ENCODE measurements at places on chromosomes 12 and 14.

- H3K36me3 ChIP-seq = no peaks in the 10 kb centered on the region
- no peak overlapping the region for H3K4me3 ChIP-seq
- H3K27me3 ChIP-seq = no peaks in the 10 kb centered on the region
- no peaks in the 10 kb centered on the region for H3K4me1 ChIP-seq
- no peak overlapping the region for H3K27ac ChIP-seq
- DNase-seq = no peak
These were observed 79.4 kb downstream of the LIN7A start for GRCh38 chr12:80858356-80858755.

DNA sequence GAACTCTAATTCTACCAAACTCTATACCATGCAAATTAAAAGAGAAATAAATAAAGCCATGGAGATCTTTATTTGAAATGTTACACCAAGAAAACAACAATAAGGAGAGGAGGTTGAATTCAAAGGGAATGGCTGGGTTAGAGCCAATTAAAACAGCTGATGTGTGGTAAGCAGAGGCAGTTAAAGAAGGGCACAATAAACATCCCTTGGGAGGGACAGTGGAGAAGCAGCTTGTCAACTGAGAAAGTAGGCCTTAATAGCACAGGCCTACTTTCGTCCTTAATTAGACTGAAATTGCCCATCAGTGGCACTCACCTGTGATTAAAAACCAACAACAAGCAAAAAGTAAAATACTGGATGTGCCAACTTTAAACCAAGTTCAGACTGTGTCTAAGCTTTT lies 16.3 kb upstream of the NAV3 start:
- DNase-seq = no peak
- H3K36me3 ChIP-seq = no peaks in the 10 kb centered on the region
- H3K27me3 ChIP-seq = peaks cover 1% of the 10 kb centered on the region

- H3K27ac ChIP-seq = peak overlapping the region; percentile 98
- H3K4me1 ChIP-seq = no peaks in the 10 kb centered on the region
- peaks cover 5% of the 10 kb centered on the region for H3K27me3 ChIP-seq
- H3K4me3 ChIP-seq = peak overlapping the region; percentile 96
- peak; percentile 43 for DNase-seq
These were observed 4.5 kb downstream of the OR10AD1 start for GRCh38 chr12:48198672-48198971.

GRCh38 chr12:51891843-51892242 lies 3.9 kb downstream of the ANKRD33 start:
- no peak overlapping the region for H3K4me3 ChIP-seq
- H3K4me1 ChIP-seq = peaks cover 13% of the 10 kb centered on the region
- H3K36me3 ChIP-seq = no peaks in the 10 kb centered on the region
- no peak overlapping the region for H3K27ac ChIP-seq
- H3K27me3 ChIP-seq = peaks cover 5% of the 10 kb centered on the region

DNA sequence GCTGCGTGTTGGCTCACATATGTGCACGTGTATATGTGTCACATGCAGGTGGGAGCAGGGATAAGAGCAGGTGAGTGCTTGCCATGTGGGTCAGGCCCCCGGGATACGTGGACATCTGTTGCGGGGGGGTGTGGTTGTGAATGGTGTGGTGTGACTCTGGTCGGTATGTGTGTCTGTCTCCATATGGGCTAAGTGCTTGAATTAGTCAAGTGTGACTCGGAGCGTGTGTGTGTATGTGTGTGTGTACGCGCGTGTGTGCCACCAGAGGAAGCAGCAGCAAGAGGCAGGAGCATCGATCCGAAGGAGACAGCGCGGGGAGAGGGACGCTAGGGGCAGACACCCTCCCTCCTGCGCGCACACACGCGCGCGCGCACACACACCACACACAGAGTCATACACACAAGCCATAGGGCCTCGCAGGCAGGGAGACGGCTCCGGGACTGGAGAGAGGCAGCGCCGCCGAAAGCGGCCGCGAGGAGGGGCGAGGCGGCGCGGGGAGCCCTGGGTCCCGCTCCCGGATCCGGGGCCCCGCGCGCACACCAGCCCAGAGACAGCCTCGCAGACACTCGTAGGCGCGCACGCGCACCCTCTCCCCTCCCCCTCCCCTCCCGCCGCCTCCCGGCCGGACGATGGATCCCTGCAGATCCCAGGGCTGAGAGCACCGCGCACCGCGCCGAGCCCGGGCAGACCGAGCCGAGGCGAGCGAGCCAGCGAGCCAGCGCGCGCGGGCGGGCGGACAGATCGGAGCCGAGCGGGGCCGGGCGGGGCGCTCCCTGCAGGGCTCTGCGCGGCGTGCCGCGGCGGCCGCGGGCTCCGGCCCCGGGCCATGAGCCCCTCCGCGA lies at the start of gene ASIC1:
Gene ASIC1 (plus strand): TSS at position 597 of the 842 bp plus-strand sequence. CDS start 1,171 bp downstream, outside the sequence.
- H3K27ac ChIP-seq = peak within 1 kb of the TSS; percentile 97
- peaks cover 62% of the 10 kb centered on the region for H3K4me1 ChIP-seq
- peak; percentile 84 for DNase-seq
- H3K4me3 ChIP-seq = peak within 1 kb of the TSS; percentile 96
- H3K27me3 ChIP-seq = peaks cover 26% of the 10 kb centered on the region

DNA sequence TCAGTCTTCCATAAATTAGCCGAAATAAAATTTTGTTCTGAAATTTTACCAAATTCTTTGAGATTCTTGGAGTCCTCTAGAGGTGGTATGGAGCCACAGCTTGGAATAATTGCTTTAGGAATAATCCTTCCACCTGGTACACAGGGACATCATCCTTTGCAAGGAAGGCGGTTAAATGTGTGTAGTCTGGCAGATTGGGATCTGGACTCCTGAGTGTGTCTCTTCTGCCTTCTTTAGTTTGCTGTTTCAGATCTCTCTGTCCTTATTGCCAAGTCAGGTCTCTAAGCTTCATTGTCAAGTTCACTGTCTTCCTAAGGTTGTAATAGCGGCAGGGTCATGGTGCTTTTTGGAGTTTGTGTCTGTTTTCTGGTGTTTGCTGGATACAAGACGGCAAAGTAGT lies 393.9 kb upstream of the RGS6 start:
- no peak overlapping the region for H3K27ac ChIP-seq
- H3K4me3 ChIP-seq = no peak overlapping the region
- peaks cover 2% of the 10 kb centered on the region for H3K4me1 ChIP-seq
- no peak for DNase-seq

- no peak overlapping the region for H3K4me3 ChIP-seq
- no peak overlapping the region for H3K27ac ChIP-seq
- H3K36me3 ChIP-seq = no peaks in the 10 kb centered on the region
- H3K4me1 ChIP-seq = peaks cover 4% of the 10 kb centered on the region
- peaks cover 5% of the 10 kb centered on the region for H3K27me3 ChIP-seq
These were observed 34.4 kb upstream of the CIPC start for GRCh38 chr14:77063571-77064171.

GRCh38 chr12:67356380-67356774 lies 87.2 kb downstream of the CAND1 start:
- no peak overlapping the region for H3K27ac ChIP-seq
- no peak overlapping the region for H3K4me3 ChIP-seq
- no peak for DNase-seq

DNA sequence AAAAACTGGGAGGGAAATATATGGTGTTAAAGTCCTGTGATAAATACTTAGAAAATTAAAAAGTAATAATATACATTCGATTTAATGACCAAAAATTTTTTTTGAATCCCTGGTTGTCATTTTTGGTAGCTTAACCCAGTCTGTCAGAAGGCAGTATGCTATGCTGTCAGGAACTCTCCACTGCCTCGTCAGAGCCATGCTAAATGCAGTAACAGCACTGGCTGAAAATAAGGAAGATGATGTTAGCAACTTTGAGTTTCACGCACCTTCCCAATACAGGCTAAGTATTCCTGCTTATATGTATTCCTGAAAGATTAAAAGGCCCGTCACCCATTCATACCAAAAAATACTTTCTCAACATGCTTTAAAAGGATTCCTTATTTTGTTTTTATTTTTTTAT lies 34.2 kb downstream of the SAV1 start:
- H3K27ac ChIP-seq = no peak overlapping the region
- no peaks in the 10 kb centered on the region for H3K4me1 ChIP-seq
- no peak overlapping the region for H3K4me3 ChIP-seq
- no peak for DNase-seq
- H3K36me3 ChIP-seq = no peaks in the 10 kb centered on the region

DNA sequence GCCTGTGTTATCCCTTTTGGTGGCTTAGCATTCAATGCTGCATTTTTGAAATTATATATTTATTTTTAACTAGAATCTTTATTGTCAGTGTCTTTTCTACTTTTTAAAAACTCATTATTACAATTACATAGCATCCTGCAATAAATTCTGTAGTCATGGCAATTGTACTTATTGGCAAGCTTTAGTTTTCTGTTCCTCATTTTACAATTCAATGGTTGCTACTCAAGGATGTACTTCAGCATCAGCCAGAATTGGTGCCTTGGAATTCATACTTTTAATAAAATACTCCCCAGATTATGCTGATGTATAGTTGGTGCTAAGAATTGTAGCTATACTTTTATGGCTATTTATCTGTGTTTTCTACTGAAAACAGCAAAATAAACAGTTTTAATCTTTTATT lies 1756.8 kb upstream of the SEL1L start:
- no peak overlapping the region for H3K27ac ChIP-seq
- peaks cover 7% of the 10 kb centered on the region for H3K4me1 ChIP-seq
- no peaks in the 10 kb centered on the region for H3K36me3 ChIP-seq
- no peak for DNase-seq
- H3K4me3 ChIP-seq = no peak overlapping the region
- no peaks in the 10 kb centered on the region for H3K27me3 ChIP-seq

GRCh38 chr14:69887740-69888657 lies 8.8 kb downstream of the SMOC1 start:
- H3K36me3 ChIP-seq = no peaks in the 10 kb centered on the region
- no peak for DNase-seq
- peaks cover 2% of the 10 kb centered on the region for H3K27me3 ChIP-seq
- H3K4me3 ChIP-seq = no peak overlapping the region
- no peak overlapping the region for H3K27ac ChIP-seq

Data from glutamatergic neuron (in vitro differentiated cells).